ENCODE measurements at places on chromosomes 7 and 10. TPM values are rescaled to one million over a fixed set of nuclear protein-coding genes. Genes with fewer than 3 reads are reported as not detected.

Gene TUBAL3
- not detected for total RNA-seq

Gene PKD2L1
- total RNA-seq: not detected

Gene SLC39A12
- not detected for total RNA-seq

Gene GPC2
- total RNA-seq: 0.43 TPM

Gene C10orf105
- not detected for total RNA-seq

Gene LSM5
- total RNA-seq: 27.1 TPM

DNA sequence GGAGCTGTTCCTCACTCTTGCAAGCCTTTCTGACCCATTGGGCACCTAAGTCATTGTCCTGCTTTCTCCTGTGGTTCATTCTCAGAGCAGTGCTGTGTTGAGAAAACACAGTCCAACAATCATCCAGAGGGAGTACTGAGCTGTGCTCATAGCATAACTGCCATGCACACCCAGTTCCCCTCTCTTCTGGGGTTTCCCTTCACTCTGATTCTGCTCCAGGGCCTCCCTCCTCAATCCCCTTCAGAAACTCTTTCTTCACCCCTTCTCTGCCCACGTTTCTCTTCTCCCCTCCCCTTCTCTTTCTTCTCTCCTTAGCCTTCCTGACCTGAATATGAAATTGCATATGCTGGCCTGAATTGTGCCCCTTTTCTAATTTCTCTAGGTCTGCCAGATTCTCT lies 155.8 kb downstream of the AOAH start:
- no peak for DNase-seq

- DNase-seq: peak; percentile 8
Measured at GRCh38 chr7:15016766-15017165, 114.2 kb upstream of the DGKB start.

- DNase-seq: no peak
Measured at GRCh38 chr7:71527213-71527612, 395.3 kb downstream of the GALNT17 start.

DNA sequence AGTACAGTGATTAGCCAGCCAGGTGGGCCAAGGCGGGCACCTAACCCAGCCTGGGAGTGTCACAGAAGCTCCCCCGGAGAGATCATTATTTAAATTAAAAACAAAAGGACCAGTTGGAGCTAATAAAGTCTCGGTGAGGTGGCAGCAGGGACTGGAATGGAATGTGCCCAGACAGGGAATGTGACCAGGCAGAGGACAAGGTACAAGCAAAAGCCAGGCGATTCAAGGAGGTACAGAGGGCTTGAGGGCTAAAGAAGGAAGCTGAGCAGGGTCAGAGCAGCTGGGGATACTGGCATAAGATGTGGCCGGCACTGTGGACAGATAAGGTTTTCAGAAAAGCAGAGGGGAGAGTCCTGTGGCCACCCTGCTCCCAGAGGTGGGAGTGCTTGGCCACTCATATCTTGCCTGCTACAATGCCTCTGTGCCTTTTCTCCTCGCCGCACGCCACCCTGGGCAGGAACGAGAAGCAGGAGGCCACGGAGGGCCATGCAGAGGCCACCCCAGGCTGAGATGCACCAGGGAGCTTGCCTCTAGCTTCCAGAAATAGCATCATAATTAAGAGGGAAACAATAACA lies 13.2 kb downstream of the TMEM273 start:
- no peak for DNase-seq

DNA sequence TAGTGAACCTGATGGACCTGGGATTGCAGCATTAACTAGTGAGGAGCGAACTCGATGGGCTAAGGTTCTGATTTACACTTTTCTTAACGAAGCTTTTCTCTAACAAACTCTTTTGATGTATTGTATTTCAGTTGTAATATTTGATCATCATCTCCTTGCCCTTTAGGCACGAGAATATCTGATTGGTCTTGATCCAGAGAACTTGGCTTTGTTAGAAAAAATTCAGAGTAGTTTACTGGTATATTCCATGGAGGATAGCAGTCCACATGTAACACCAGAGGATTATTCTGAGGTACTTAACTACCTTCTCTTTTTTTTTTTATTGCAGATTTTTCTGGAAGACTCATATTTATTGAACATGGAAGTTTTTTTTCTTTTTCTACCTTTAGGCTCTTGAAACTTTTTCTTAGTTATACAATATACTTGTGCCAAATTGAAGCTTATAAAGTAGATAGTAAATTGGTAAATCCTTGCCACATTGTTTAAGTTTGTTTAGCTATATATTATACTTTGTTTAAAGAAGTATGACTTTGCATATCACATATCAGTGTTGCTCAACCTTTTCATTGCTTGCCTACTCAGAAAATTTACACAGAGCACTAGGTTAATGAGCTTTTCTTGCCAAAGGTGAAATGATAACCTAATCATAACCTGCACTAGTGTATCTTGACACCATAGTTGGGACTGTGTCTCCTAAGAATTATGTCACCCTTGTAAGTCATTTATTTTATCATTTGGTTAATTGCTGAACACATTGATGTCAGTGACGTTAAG lies 30.4 kb downstream of the CROT start:
- DNase-seq: peak; percentile 15
